ENCODE measurements at places on chromosomes 2 and 18.

- no peak for DNase-seq
Measured at GRCh38 chr2:149611100-149611820, 23.7 kb upstream of the MMADHC start.

DNA sequence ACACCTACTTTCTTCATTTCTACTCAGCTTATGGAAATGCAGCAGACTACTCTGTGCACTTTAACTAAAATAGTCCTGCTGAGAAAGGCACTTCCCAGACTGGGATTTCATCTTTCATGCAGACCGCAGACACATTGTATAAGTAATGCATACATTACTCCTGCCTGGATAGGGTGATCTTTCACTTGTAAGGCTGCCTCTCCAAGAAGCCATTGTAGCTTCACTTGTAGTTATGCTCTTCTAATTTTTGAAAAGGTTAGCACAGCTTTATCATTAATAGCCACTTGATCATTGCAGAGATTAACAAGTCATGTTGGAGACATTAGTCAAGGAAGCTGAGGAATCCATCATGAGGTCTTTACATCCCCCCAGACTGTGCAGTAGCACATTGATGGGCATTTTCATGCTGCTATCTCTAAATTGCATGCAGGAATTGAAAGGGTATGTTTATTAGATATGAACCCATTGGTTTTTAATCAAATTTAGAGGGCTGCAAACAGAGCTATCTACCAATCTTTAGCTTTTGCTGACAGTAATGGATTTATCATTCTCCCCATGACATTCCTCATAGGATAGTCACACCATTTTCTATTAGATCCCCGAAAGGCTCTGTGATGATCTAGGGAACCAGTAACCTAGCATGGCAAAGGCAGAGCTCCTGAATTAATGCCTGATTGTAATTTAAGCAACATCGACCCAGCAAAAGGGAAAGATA, 1074.7 kb upstream of the NXPH2 start:
- DNase-seq, result no peak

DNA sequence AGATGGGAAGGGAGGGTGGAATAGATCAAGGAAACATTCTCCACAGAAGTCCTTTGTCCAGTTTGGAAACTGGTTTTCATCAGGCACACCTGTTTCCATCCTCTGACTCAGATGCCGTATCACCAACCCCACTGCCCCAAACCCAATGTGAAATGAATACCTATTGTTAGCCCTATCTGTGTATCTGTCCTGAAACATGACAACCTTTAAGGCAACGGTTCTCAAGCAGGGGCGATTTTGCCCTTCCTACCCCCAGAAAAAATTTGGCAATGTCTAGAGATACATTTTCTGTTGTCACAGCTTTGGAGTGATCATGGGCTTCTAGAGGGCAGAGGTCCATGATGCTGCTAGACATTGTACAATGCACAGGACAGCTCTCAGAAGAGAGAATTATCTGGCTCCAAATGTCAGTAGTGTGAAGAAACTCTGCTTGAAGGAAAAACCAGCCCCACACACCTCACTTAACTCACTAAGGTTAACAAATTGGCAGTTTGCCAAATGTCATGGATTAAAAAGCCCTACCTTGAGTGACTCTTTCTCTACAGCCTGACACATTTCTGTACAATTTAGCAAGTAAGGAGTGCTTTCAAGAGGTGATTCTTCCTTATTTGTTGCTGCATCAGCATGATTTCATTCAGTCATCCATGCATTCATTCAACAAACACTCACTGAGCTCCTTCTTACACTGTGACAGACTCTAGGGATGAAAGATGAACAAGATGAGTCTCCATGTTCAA, 3.4 kb downstream of the SCTR start:
- no peak for DNase-seq

DNA sequence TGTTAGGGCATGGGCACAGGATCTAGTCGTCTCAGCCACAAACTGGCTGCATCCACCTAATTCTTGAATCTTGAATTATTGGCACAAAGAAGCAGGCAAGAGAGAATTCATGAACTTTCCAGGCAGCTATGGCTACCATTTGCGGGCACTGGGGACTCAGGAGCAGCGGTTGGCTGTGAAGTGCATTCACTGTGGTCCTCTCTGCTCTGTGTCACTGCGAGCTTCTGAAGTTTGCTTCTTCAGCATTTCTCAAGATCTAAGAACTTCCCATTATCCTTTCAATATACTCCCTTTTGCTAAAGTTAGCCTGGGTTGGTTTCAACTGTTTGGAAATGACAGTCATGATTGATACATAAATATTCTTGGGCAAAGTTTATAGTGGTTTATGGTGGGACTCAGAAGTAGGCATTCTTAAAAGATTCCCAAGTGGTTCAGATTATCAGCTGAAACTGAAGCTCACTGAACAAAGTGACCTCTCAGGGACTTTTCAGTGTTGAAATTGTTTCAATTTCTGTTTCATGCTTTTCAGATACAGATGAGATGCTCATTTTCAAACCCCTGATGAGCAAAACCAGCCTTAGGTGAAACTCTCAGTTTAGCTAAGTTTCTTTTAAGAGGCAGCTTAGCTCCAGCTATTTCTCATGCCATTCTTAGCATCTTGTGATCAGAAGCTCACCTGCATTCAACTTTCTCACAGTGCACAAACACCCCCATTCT, 1258.3 kb upstream of the GYPC start:
- DNase-seq, result no peak

DNA sequence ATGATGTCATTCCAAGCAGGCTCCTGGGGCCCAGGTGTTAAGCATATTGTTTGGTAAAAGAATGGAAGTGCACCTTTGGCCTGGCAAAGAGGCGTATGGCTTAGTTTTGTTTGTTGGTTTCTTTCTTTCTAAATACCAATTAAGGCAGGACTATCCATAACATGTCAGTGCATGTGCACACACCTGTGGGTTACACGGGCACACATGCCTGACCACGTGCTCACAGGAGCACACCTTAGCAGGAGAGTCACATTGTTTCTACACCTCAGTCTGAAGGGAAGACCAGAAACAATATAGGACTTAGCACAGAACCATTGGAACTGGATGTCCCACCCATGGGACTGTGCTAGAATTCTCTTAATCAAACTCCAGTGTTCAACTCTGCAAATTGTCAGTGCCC, 127.8 kb downstream of the FBXO15 start:
- no peak for DNase-seq

DNA sequence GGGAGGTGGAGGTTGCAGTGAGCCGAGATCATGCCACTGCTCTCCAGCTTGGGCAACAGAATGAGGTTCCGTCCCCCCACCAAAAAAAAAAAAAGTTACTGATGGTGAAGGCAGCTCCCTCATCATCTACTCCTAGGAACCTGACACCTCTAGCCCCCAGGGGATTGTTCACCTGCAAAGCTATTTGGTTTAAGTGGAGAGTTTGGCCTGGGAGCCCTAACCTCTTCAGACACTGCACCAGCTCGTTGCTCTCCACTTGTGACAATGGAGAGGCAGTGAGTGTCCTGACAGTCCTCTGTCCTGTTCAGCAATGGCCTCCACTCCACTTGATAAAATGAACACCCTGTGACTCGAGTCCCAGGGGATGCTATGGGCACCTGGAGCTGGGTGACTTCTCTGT, 43.5 kb downstream of the ATP6V1C2 start:
- no peak for DNase-seq

DNA sequence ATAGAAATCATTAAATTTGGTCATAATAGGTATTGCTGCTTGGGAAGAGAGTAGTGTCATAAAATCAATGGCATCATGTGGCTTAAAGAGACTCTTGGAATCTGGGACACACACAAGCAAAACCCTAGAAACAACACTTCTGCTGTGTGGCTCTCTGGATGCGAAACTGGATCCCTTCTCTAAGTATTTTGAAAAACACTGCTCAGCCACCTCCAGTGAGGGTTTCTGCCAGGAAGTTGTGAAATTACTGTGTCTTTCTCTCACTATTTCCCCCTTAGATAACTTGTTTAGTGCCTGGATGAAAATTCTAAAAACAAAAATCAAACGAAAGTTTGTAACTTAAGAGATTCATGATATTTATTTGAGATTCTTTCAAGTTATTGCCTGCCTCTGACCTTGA, 163.8 kb downstream of the RHBDD1 start:
- DNase-seq, result no peak

DNA sequence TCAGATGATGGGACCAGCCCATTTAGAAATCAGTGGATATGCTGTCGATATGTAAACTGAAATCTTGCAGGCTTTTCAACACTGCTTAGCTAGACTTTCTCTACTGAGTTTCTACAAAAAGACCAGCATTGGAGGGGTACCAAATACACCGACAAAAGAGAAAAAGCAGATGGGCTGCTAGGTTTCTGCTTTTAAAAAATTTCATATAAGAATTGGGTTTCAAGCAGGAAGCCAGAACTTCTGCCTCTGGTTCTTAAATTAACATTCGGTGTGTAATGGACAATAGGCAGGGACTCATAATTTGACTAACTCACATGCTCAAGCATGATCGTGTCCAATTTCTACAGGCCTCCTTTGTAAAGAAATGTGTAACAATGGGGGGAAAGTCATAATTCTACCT, 3.1 kb downstream of the ARL4C start:
- no peak for DNase-seq

GRCh38 chr2:132439703-132440398, 23.2 kb downstream of the GPR39 start:
- no peak for DNase-seq

DNA sequence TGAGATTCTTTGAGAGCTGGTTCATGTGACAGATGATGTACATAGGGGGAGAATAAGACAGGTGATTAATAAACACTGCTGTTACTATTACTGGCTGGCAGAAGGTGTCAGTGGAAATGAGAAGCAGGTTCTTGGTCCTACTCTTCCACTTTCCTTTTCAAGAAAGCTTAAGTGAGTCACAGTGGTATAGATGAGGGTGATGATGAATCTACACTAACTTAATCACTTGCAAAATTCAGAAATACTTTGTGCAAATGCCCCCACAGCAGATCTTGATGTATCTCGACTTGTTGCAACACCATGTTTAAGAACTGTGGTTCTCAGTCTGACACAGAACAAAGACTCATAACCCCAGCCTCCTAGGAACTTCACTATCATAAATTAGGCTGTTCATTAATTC, 35.9 kb upstream of the MGAT5 start:
- no peak for DNase-seq

DNA sequence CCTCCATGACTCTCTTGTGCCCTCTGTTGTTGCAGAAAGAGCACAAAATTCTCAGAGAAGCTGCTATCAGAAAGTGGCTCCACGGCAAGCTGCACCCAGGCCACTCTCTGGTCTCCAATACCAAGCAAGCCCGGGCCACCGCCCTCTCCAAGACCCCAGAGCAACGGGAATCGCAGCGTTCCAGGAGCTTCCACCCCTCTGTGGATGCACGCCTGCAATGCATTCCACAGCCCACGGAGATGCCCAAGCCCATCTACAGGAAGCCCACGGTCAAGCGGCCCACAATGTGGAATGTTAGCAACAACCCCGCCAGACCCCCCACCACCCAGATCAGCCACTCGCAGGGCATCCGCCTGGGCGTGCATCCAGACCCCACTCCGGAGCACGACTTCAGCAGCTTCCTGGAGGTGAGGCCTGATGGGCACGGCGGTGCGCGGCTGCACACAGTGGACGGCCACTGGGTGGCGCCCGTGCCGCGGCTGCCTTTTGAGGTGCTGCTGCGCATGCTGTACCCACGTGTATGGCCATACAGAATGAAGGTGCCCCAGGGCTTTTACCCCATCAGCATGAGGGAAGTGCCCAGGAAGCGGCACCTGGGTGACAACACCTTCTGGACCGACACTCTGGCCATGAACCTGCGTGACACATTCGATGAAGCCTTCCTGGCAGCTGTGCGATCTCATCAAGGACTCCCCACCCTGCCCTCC, 6.3 kb downstream of the ANKRD53 start:
- DNase-seq, result no peak

- DNase-seq, result no peak
Measured at GRCh38 chr18:37783771-37784170, 218.2 kb upstream of the CELF4 start.

- no peak for DNase-seq
Measured at GRCh38 chr2:180505203-180505602, 475.2 kb upstream of the UBE2E3 start.
